ENCODE measurements at places on chromosomes 13 and 19. TPM values are rescaled to one million over a fixed set of nuclear protein-coding genes. Genes with fewer than 3 reads are reported as not detected.

Gene DPRX
- total RNA-seq: not detected

Gene TLE2
- 20.6 TPM for total RNA-seq

Gene LACC1
- 9.3 TPM for total RNA-seq

Gene ZNF444
- 15.5 TPM for total RNA-seq

Gene ZNF649
- total RNA-seq: 10.9 TPM

Gene CEBPA
- total RNA-seq: 0.13 TPM

Gene ZNF506
- total RNA-seq: 8.0 TPM

Gene NOTCH3
- 1.1 TPM for total RNA-seq

Gene SGTA
- 55.0 TPM for total RNA-seq

Gene DHDH
- not detected for total RNA-seq

Gene CYP4F11
- not detected for total RNA-seq

Gene MEF2B
- 0.13 TPM for total RNA-seq

Gene ZNF724
- 8.2 TPM for total RNA-seq

Gene GDF15
- 102 TPM for total RNA-seq

Gene LGI4
- total RNA-seq: not detected

Gene ATP4A
- total RNA-seq: not detected

Gene PDCD2L
- 20.6 TPM for total RNA-seq

Gene ZNF577
- 3.1 TPM for total RNA-seq

Gene ZNF616
- total RNA-seq: 6.1 TPM

Gene PLIN4
- under 0.01 TPM for total RNA-seq

Gene KIR3DL1
- not detected for total RNA-seq

Gene LENG9
- total RNA-seq: 6.8 TPM

Measured in pulmonary artery endothelial cell (primary cell).